Stimulated activated CD4-positive, alpha-beta T cell treated with anti-CD3 and anti-CD28 coated beads, Interleukin-1b, Interleukin-23, amount 100 ng/mL, for 4 hours (primary cell): ENCODE measurements at places on chromosomes 7 and 10.

GRCh38 chr7:18289788-18290187 is 205.8 kb upstream of the HDAC9 start:
- no peak for DNase-seq

- no peak for DNase-seq
Observed at GRCh38 chr10:124484661-124485060, 23.0 kb downstream of the LHPP start.

DNA sequence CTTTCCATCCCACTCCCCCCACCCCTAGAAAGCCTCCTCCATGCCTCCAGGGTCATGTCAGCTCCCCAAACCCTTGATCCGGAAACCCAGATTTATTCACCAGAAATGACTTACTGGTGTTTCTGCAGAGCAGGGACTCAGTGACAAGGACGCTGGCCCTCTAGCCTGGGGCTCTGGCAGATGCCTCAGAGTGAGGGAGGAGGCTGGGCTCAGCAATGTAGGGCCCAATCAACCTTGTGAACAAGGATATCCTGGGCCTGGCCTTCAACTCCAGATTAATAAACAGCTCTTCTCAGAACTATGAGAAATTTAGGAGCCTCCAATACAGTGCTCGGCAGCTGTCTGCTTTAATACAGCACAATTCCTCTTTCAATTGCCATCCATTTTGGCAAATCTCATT is at the start of gene MBL2:
MBL2 (minus strand) TSS at position 162 of the 400 bp plus-strand sequence. CDS start 1,149 bp downstream, outside the sequence.
- DNase-seq = no peak

GRCh38 chr10:19825700-19826099 is 9.5 kb downstream of the PLXDC2 start:
- no peak for DNase-seq

- DNase-seq = no peak
Observed at GRCh38 chr10:11522821-11523245, 88.6 kb downstream of the USP6NL start.

- DNase-seq = no peak
Observed at GRCh38 chr10:48603421-48604038, 1.3 kb downstream of the ARHGAP22 start.

- no peak for DNase-seq
Observed at GRCh38 chr10:71367271-71367670, 29.4 kb upstream of the CDH23 start.

- DNase-seq = no peak
Observed at GRCh38 chr7:2812831-2813230, 31.3 kb downstream of the GNA12 start.

DNA sequence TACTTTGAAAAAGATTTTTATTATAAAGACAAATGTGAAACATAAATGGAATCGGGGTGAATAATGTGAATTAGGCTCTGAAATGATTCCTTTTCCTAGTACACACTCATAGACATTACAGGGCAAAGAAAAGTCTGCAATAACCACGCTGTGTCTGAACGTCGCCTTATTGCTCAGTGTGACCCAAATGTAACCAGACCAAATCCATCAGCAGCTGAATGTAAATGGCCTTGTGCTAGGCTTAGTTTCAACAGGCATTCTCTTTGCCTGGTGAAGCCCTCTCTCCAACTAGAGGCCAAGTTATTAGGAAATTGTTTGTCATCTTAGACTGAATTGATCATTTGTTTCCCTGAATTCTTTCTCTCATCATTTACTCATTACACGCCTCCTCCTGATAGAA is 225.5 kb downstream of the CHCHD3 start:
- no peak for DNase-seq

DNA sequence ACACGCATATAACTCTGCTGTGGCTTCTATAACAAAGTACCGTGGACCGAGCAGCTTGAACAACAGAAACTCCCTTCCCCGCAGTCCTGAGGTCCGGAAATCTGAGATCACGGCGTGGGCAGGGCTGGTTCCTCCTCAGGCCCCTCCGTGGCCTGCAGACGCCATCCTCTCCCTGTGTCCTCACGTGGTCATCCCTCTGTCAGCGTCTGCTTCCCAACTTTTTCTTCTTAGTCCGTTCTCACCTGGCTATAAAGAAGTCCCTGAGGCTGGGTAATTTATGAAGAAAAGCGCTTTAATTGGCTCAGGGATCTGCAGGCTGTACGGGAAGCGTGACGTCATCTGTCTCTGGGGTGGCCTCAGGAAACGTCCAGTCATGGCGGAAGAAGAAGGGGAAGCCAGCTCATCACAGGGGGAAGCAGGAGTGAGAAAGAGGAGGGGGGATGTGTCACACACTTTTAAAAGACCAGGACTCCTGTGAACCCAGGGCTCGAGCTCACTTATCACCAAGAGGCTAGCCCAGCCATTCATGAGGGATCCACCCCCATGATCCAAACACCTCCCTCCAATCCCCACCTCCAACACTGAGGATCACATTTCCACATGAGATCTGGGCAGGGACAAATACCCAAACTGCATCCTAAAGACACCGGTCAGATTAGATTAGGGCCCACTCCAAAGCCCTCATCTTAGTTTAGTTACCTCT is 91.2 kb upstream of the INSIG1 start:
- DNase-seq = peak; percentile 55

- no peak for DNase-seq
Observed at GRCh38 chr7:158963771-158964241, 107.4 kb downstream of the DYNC2I1 start.

GRCh38 chr7:5231811-5232484 is 41.9 kb downstream of the WIPI2 start:
- DNase-seq = no peak

DNA sequence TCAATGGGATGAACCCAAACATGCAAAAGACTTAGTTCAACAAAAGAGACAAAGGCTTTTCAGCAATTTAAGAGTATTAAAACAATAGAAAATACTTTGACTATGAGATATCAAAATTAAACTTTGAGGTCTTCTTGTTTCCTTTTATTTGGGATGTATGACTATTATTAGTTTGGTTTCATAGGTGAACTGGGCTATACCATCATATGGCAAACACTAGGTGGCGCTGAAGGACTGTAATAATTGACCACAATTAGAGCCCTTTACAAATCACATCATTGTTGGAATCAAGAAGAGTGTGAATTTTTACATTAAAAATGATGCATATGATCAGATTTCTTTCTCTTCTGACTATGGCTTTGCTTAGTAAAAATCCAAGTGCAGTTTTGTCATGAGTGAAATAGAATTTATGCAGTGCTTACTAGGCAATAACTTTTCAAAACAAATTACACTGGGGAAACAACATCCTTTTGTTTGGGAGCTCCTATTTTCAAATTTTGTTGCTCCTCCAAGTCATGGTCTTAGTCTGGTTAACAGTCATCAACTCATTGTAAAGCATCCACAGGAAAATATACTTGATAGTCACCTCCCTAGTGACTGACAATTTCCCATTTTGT is 14.7 kb upstream of the NXPH1 start:
- peak; percentile 42 for DNase-seq

GRCh38 chr7:36855330-36855729 is 131.0 kb upstream of the AOAH start:
- no peak for DNase-seq

DNA sequence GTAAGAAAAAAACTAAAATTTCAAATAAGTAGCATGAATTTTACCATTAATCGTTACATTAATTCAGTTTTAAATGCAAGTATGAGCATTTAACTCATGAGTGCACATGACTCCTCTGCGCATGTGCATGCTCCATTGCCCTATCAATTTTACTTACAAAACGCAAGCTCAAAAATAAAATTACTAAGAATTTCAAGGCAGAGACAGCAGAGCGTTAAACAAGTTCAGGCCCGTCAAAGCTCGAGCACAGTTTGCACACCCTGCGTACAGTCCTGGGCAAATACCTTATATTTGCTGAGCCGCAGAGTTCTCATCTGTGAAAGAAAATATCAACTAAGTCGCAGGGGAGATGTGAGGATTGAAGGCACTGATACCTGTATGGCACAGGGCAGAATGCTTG is 373.6 kb downstream of the BBS9 start:
- DNase-seq = no peak
